ENCODE measurements at places on chromosomes 4 and X.

GRCh38 chrX:81390237-81390636 lies 188.3 kb downstream of the SH3BGRL start:
- DNase-seq: no peak

DNA sequence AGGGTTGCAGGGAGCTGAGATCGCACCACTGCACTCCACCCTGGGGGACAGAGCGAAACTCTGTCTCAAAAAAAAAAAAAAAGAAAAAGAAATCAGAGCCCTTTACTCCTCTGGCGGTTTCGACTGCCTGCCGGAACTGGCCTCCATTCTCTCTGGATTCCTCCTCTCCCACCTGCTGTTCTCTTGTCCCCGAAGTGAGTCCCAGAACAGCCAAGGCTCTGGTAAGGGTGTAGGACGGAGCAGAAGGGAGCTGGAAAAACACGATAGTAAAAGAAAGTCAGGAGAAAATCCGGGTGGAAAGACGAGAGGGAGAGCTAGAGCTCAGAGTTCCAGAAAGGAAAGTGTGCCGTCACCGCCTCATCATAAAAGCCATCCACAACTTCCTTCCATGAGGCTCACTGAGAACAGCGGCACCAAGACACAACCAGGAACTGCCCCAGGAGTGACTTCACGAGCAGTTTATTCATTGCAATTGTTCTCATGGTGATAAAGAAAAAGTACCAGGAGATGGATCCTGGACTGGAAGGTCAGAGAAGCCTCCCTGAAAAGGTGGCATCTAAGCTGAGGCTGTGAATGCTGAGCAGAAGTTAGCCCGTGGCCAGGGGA lies 12.3 kb downstream of the TLR3 start:
- DNase-seq: no peak

- DNase-seq: no peak
Observed at GRCh38 chrX:109841869-109842579, 109.0 kb upstream of the ACSL4 start.

DNA sequence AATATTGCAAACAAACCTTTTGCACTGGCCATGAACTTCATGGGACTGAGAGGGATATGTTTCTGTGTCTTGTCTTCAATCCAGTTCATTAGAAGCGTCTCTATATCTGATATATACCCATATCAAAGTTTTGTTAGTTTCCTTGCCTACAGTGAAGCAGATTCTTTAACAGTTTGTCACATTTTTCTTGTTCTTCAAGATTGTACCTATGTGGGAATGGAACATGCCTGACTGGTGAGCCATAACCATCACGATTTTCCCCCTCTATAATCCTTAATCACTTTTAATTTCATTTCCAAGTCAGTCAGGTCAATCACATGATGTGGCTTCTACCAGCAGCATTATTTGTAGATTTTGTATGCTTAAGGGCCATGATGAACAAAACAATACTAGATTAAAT lies 197.1 kb upstream of the PDE5A start:
- no peak for DNase-seq

GRCh38 chr4:122537388-122538135 lies 81.0 kb upstream of the IL2 start:
- no peak for DNase-seq

GRCh38 chr4:175813821-175814220 lies 1.8 kb upstream of the GPM6A start:
- no peak for DNase-seq

DNA sequence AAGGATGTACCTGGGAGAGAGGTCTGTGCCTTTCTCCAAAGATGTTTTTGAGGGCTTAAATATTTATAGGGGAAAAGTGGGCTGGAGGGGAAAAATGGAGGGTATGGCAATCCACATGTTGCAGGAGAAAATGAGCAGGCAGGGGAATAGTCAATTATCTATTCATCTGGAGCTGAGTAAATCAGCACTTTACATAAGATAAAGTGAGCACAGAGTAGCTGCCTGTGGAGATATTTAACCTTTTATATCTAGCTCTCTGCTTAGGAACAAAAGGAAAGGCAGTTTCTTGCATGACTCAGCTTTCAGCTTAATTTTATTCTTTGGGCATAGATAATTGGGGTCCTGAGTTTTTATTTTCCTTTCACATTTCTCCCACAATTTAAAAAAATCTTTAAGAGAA lies 93.6 kb upstream of the NPY2R start:
- no peak for DNase-seq

GRCh38 chrX:123869488-123869887 lies 9.6 kb downstream of the XIAP start:
- no peak for DNase-seq

DNA sequence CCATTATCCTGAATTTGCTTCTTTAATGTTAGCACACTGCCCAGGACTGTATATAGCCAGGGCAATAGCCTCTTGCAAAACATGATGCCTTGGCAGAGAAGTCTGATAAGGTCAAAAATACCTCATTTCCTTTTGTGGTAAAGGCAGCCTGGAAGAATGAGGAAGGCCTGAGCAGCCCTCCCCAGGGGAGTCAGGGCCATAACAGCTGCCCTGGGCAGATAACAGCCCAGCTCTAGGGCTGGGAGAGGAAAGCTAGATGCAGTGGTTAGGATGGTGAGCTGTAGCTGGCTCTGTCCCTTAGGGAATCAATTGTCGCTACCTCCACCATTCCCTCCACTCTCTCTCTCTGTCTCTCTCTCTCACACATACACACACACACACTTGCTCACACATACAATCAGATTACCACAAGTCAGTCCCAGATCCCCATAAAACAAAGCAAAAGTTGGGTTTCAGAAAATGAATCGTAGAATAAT lies 29.2 kb downstream of the EFHC2 start:
- DNase-seq: peak; percentile 21

GRCh38 chr4:8391972-8392371 lies 48.6 kb downstream of the ACOX3 start:
- no peak for DNase-seq

- no peak for DNase-seq
Observed at GRCh38 chr4:174600391-174600790, 78.1 kb upstream of the HPGD start.

DNA sequence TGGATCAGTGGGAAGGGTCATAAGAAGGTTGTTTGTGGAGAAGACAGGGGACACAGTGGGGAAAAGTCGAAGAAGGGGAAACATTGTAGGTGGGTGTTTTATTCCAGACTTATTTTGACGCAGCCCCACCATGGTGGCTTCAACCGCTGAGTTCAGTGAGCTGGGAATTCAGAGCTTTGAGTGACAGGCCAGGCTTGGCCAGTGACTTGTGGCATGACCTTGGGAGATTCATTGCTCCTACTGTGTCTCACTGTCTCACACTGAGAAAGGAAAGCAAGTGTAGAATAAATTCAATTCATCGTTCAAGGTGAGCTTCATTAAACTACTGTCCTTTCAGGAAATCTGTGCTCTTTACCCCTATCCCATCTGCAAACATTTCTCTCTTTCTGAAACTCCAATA lies 47.4 kb upstream of the SOD3 start:
- DNase-seq: no peak

- DNase-seq: peak; percentile 23
Observed at GRCh38 chr4:152065545-152065944, 304.7 kb upstream of the GATB start.

- DNase-seq: no peak
Observed at GRCh38 chr4:44791831-44792230, 65.5 kb upstream of the GNPDA2 start.

- DNase-seq: no peak
Observed at GRCh38 chr4:25950461-25951389, 36.7 kb downstream of the SMIM20 start.

- DNase-seq: no peak
Observed at GRCh38 chrX:119477812-119478232, 9.6 kb downstream of the SLC25A5 start.

- DNase-seq: no peak
Observed at GRCh38 chr4:23373261-23373660, 516.6 kb downstream of the PPARGC1A start.

GRCh38 chrX:10156199-10157031 lies at the start of gene CLCN4:
TSS of gene CLCN4 (plus strand) at chrX:10156975. CDS start at chrX:10185033, 28,058 bp downstream.
- no peak for DNase-seq

DNA sequence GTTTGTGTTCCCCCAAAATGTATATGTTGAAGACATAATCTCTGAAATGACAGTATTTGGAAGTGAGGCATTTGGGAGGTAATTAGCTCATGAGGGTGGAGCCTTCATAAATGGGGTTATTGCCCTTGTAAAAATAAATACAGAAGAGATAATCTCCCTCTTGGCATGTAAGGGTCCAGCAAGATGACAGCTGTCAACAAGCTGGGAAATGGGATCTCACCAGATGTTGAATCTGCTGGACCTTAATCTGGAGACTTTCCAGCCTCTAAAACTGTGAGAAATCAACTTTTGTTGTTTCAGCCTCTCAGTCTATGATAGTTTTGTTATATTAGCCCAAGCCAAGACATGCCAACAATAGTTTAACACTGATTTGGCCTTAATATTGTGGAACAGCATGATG lies 438.2 kb upstream of the PCDH7 start:
- no peak for DNase-seq

DNA sequence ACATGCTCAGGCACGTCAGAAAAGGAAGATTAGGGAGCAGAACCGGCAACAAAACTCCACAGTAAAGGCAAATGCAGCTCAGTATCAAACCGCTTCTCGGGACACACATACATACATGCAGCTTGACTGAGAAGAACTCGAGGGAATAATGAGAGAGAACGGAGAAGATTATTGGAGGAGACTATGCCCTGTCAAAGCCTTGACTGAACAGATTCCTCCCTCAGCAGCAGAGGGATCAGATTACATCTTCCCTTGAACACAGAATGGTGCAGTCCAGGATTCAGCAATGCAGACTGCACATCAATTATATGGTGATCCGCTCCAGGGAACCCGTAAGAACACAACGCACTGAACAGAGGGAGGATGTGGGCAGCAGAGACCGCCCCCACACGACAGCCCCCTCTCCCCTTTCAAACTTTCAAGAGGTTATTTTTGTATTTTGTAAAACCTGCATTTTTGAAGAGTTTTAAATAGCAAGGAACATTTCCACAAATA lies 183.2 kb downstream of the FBXW7 start:
- no peak for DNase-seq

- DNase-seq: no peak
Observed at GRCh38 chrX:10158279-10159144, 1.7 kb downstream of the CLCN4 start.

GRCh38 chrX:117517994-117518393 lies 598.6 kb downstream of the KLHL13 start:
- DNase-seq: no peak

DNA sequence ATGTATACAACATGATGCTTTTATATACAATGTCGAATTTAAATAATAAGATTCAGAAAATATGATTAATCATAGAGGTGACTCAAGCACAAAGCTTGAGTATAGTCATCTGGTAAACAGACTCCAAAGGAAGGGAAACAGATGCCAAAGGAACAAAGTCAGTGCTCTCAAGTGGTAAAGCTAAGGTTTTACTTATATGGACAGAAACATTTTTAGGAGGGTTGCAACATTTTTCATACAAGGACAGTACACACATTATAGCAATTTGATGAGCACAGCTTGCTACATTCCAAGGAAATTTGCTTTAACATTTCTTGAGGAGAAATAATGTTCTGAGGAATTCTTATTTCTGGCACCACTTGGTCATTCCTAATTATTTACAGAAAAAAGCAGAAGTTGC lies 333.4 kb upstream of the AADAT start:
- DNase-seq: no peak

DNA sequence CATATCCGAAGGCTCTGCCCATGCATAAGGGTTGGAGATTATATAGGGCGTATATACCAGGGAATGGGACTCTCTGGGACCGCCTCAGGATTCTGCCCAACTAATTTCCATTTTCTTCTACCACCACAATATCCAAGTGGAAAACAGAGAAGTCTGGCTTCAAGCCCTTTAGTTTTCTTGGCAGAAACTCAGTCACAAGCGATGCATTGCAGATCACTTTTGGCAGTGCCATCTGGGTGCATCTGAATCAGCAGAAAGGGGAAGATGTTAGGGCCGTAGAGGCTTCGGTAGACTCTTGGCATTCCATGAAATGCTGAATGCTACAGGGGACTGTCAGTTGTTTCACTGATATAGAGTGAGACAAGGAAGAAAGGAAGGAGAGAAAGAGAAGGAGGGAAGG lies 94.1 kb upstream of the FAM9B start:
- DNase-seq: no peak

DNA sequence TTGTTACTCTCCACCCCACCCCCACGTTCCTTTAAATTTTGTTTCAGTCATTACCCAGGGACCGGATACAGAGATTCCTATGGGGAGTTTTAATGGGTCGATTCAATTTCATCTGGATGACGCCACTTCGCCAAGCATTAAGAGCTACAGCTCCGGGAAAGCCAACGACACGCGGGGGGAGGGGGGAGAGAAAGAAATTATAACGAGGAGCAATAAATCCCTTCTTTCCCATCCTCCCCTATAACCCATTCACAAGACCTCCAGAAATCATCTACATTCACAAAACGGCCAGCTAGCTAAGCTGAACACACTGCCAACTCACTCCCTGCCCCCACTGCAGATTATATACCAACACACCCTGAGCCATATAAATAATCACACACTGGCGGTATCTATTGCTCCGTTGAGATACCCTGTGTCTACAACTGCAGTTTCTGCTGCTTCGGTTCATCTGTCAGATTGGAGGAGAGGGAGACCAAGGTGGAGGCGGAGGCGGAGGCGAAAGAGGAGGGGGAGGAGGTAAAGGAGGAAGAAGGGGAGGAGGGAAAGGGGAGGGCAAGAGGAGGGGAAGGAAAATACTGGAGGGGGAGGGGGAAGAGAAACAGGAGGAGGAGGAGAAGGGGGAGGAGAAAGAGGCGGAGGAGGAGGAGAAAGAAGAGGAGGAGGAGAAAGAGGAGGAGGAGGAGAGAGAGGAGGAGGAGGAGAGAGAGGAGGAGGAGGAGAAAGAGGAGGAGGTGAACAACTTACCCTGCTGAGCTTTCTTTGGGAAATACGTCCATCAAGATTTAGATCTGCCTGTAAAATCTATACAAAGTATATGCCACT lies 113.9 kb upstream of the VAMP7 start:
- peak; percentile 59 for DNase-seq

GRCh38 chr4:125444166-125444565 lies 129.4 kb downstream of the FAT4 start:
- no peak for DNase-seq

GRCh38 chr4:55248756-55249155 lies 97.3 kb upstream of the SRD5A3 start:
- DNase-seq: no peak

DNA sequence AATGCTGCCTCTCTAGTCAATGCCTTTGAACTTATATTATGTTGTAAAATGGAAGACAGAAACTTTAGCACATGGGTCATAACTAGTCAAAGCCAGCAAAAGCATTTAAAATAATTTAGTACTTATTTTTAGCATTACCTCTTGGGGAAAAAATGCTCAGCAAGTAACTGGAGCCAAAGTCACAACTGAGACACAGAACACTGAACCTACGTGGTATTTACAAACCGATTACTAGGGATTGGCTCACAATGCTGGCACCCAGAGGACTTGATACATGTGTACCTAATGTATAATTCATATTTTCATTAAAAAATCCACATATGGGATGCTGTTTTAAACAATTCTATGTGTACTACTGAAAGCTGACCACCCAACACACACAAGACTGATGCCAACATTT lies 38.4 kb downstream of the PHKA2 start:
- DNase-seq: no peak
